ENCODE measurements at places on chromosomes 1 and 21. TPM values are rescaled to one million over a fixed set of nuclear protein-coding genes. Genes with fewer than 3 reads are reported as not detected.
A peak's percentile ranks its signal among the peaks of the same experiment; 100 is the strongest.

The CRYZL1 gene
- 28.2 TPM for total RNA-seq

The FASLG gene
- total RNA-seq: 21.0 TPM

The OR2T34 gene
- total RNA-seq: not detected

The CCDC181 gene
- total RNA-seq: 0.19 TPM

The PIK3R3 gene
- 9.6 TPM for total RNA-seq

- no peak for DNase-seq
These were observed 88.1 kb upstream of the ATP1A1 start for GRCh38 chr1:116284819-116285390.

- no peak for DNase-seq
These were observed 13.6 kb downstream of the NID1 start for GRCh38 chr1:236051242-236051791.

GRCh38 chr1:65323246-65323645 lies 13.9 kb downstream of the DNAJC6 start:
- no peak for DNase-seq

- peak; percentile 75 for DNase-seq
These were observed 296 bp upstream of the RNPEP start for GRCh38 chr1:201982082-201982622.

- DNase-seq: no peak
These were observed 2.1 kb downstream of the GALNT2 start for GRCh38 chr1:230068952-230069684.

GRCh38 chr1:169488157-169488556 lies 2.4 kb upstream of the SLC19A2 start:
- no peak for DNase-seq

Measured in activated CD8-positive, alpha-beta memory T cell treated with anti-CD3 and anti-CD28 coated beads, Interleukin-2, amount 10 ng/mL, durations not matched to agents 7 days and 5 days (primary cell).